ENCODE measurements at places on chromosomes 3 and 15. TPM values are rescaled to one million over a fixed set of nuclear protein-coding genes. Genes with fewer than 3 reads are reported as not detected.

STXBP5L gene
- polyA plus RNA-seq, result 0.08 TPM

IL17RC gene
- 37.0 TPM for polyA plus RNA-seq

SNX22 gene
- 0.72 TPM for polyA plus RNA-seq

GHRL gene
- 0.22 TPM for polyA plus RNA-seq

SLC25A26 gene
- 13.5 TPM for polyA plus RNA-seq

CHST13 gene
- polyA plus RNA-seq, result 0.04 TPM

C2CD4A gene
- polyA plus RNA-seq, result 0.13 TPM

ACTRT3 gene
- polyA plus RNA-seq, result 1.1 TPM

IL20RB gene
- polyA plus RNA-seq, result 85.1 TPM

CRYBG3 gene
- polyA plus RNA-seq, result 10.0 TPM

LMAN1L gene
- 0.27 TPM for polyA plus RNA-seq

MFN1 gene
- polyA plus RNA-seq, result 17.6 TPM

BTLA gene
- polyA plus RNA-seq, result 0.07 TPM

CLRN1 gene
- not detected for polyA plus RNA-seq

SLC6A20 gene
- 0.01 TPM for polyA plus RNA-seq

ACKR4 gene
- polyA plus RNA-seq, result 0.18 TPM

WDR73 gene
- 15.8 TPM for polyA plus RNA-seq

GOLGA8O gene
- 0.18 TPM for polyA plus RNA-seq

NDUFB4 gene
- 182 TPM for polyA plus RNA-seq

GOLGA8J gene
- polyA plus RNA-seq, result not detected

GNAT1 gene
- polyA plus RNA-seq, result 0.02 TPM

FES gene
- polyA plus RNA-seq, result 4.8 TPM

ACVR2B gene
- polyA plus RNA-seq, result 0.29 TPM

SLMAP gene
- polyA plus RNA-seq, result 22.0 TPM

ZNF197 gene
- 5.3 TPM for polyA plus RNA-seq

CCR3 gene
- polyA plus RNA-seq, result not detected

MUC20 gene
- 126 TPM for polyA plus RNA-seq

LRRN1 gene
- polyA plus RNA-seq, result 0.18 TPM

PDCD7 gene
- polyA plus RNA-seq, result 11.9 TPM

GPR62 gene
- polyA plus RNA-seq, result 0.06 TPM

SSUH2 gene
- polyA plus RNA-seq, result 0.51 TPM

PRICKLE2 gene
- 2.7 TPM for polyA plus RNA-seq

NANOGP8 gene
- polyA plus RNA-seq, result 0.16 TPM

TMOD2 gene
- 1.2 TPM for polyA plus RNA-seq

CFAP91 gene
- 0.44 TPM for polyA plus RNA-seq

MELTF gene
- 1.9 TPM for polyA plus RNA-seq

PIGZ gene
- 3.6 TPM for polyA plus RNA-seq

CTXN2 gene
- polyA plus RNA-seq, result not detected

EPHA6 gene
- polyA plus RNA-seq, result 0.20 TPM

IMPG2 gene
- 0.02 TPM for polyA plus RNA-seq

WNT7A gene
- polyA plus RNA-seq, result 0.09 TPM

HIGD2B gene
- polyA plus RNA-seq, result not detected

PDCD6IP gene
- 54.0 TPM for polyA plus RNA-seq

Measured in esophagus (tissue), 2 donors.